Amniotic stem cell (primary cell): ENCODE measurements at places on chromosomes 3 and 15.

DNA sequence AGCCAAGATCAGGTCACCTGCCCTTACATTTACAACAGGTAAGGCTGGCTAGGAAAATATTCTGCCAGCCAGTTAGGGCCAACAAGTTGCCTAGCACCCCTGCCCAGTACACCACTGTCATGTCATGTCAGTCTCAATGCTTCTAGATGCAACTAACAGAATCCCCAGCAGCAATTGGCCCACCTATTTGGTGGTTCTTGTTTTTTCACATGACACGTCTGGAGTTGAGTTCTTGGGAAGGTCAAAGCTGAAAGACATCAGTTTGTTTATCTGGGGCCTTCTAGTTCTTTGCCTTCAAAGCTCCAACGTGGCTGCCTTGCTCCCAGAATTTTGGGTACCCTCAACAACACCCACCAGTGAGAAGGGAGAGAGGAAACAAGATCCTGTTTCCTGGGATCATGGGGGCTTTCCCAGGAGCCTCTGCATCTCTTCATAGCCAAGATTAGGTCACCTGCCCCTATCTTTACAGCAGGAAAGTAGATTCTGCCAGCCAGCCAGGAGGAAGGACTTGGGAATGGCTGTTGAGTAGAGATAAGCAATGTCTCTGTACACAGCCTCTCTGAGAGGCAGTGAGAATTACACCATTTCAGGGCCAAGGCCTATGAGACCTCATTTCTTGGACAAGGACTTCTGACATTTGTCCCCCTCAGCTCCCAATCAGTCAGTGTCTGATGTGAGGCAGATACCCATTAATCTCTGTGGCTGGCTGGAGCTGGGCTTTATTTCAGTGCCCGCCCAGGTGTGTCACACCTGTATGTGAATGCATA lies 8.6 kb downstream of the GPX1 start:
- no peak for DNase-seq

DNA sequence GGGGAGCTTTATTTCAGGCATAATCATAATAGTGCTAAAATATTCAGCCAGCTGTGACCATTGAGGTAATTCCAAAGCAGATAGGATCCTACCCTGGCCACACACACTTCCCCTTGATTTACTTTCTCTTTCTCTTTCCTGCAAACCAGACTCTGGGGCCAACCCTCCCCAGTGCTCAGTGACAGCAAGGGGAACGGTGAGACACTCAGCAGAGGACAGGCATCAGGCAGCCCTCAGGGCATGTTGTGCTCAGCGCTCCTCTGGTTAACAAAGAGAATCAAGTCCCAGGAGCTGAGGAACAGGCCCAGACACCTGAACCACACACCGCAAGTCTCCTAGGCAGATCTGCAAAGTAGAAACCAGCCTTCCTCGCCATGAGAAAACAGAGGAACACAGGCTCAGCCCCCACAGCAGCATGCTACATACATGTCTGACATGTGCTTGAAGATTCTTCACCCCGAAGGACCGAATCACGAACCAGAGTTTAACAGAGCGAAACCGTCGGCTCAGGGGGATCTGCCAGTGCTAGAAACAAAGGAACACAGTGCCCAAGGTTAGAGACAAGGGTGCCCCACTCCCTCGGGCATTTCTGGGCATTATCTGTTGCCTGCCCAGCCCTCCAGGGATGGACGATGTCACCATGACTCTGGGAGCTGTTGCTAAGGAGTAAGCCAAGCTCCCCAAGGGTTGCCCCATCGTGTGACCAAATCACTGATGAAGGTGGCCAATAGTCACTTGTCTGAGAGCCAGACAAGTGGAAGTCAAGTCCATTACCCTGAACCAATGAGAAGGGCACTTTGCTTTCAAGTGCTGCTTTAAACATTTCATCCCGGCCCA lies 17.5 kb downstream of the HDC start:
- DNase-seq = no peak

- DNase-seq = no peak
Observed at GRCh38 chr15:70264738-70265465, 167.2 kb upstream of the TLE3 start.

DNA sequence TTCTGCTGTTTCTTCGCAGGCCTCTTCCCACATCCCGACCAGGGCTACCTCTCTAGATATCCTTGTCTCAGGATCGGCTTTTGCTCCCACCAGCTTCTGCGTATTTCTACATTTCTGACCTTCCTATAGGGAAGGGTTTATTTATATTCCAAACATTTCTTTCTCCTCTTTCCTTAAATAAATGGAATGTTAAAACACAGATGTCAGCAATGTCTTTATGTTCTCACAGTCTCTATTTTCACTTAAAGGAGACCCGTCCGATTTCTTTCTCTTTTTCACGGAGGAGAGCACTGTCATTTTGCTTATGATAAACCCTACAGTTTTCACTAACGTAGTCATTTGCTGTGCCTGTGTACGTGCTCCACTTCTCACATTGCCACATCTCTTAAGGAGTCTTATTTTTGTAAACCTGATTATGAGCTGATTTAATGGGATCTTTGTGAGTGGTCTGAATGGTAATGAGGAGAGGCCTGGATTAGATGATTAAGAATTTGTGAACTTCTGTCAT lies 630 bp downstream of the KIF15 start:
- DNase-seq = no peak

GRCh38 chr15:24919446-24919845 lies 35.3 kb upstream of the SNRPN start:
- no peak for DNase-seq

GRCh38 chr3:156291272-156292123 lies 171.1 kb downstream of the KCNAB1 start:
- DNase-seq = no peak

GRCh38 chr3:10312861-10313260 lies 8.1 kb downstream of the SEC13 start:
- DNase-seq = no peak

DNA sequence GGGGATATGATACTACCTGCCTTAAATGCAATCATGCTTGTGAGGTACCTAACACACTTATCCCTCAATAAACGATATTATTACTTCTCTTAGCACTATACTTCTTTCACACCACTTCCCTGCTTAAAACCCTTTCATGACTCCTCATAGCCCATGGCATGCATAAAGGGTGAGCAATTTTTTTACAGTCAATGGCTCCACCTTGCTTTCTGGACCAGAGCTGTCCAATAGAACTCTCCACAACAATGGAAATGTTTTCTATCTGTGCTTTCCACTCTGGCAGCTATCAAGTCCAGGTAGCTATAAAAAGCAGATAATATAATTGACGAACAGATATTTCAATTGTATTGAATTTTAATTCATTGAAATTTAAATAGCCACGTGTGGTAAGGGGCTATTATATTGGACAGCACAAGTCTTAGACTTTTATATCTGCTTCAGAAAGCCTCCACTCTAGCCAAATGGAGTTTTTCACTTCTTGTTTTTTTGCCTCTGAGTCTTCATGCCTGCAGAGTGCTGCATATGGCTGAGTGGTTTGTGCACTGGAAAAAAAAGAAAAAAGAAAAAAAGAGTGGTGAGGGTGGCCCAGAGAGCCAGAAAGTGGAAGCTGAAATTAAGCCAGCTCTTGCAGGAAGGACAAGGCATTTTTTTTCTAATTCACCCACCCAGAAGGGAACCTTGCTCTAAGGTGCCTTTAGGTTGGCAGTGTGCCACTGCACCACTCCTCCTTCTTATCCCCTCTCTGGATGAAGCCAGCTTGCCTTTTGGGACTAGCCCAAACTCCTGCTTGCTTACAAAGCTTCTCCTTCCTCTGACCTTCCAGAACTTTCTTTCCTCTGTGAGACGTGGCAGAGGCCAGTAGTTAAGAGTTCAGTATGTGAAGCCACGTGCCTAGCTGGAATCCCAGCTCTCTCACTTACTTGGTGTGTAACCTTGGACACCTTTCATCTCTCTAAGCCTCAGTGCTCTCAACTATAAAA lies 239.0 kb upstream of the LRTM1 start:
- no peak for DNase-seq

GRCh38 chr3:34020170-34020569 lies 221.7 kb downstream of the PDCD6IP start:
- no peak for DNase-seq

DNA sequence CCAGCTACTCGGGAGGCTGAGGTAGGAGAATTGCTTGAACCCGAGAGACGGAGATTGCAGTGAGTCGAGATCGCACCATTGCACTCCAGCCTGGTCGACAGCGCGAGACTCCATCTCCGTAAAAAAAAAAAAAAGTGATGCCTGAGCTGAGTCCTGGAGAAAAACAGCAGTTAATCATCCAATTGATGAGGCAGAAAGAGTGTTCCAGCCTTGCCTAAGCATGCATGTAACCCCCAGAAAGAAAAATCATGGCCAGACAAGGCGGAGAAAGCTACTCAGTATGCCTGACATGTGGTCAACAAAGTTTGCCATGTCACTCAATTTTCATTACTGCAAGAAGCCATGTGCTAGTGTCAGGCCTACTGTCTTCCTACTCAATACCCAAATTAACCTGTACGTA lies 593.1 kb upstream of the MDFIC2 start:
- no peak for DNase-seq

GRCh38 chr15:70495991-70496599 lies 267.3 kb downstream of the UACA start:
- no peak for DNase-seq

DNA sequence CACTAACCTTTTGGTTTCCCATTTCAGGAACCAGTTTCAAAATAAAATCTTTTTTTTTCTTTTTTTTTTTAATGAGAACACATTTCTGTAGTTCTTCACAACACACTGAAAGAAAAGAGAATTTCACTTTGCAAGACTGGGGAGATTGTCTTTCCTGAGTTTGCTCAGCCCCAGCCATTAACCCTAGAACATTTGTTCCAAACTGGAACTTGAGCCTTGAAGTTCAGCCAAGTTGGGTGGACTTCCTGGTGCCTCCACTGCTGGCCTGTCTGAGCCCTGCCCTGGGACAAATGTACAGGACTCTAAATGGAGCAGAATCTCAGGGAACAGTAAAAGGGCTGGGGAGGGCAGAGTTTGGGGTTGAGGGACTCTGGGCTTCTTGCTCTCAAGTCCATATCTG lies 196.4 kb upstream of the LPP start:
- DNase-seq = no peak

DNA sequence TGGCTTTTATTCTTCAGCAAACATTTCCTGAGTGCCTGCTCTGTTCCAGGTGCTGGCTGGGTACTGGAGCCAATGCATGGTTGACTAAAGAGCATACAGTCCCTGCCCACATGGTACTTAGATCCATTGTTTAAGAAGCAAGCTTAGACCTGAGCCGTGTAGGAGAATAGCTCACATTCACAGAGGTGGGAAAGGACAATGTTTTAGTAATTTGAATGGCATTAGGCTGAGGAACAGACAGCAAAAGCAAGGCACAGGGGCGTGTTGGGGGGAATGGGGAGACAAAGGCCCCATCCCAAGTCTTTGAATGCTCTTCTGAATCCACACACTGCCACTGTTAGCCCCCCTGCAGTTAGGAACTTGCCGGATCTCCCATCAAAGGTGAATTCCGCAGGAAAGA lies 388.2 kb upstream of the RGMA start:
- no peak for DNase-seq

DNA sequence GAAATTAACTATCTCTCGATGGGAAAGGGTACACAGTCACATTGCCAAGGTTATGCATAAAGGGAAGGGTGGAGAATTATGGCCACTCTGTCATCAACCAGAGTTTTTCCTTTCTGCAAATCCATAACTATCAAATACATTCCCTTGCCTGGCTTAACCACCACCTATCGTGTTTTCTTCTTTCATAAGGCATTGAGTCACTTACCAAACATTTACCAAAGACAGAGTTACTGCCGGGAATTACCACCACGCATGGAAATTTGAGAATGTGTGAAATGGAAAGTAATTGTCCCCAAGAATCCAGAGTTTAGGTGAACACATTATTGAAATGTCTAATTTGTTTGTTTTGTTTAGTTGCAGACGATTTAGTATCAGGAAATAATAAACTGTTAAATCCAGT lies 134.3 kb upstream of the LRRN1 start:
- DNase-seq = no peak

DNA sequence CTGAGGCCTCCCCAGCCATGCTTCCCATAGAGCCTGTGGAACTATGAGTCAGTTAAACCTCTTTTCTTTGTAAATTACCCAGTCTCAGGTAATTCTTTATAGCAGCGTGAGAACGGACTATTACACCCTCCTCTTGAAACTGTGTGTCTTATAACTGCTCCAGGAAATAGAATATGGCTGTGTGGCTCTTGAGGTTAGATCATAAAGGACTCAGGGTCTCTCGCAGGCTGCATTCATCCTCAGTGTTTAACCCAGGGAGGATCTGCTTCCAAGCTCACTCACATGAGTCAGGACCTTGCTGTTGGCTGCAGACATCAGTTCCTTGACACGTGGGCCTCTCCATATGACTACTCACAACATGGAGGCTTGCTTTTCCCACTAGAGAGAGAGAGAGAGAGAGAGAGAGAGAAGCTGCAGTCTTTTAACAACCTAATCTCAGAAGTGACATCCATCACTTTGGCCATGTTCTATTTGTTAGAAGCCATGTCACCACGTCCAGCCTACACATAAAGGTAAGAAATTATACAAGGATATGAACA lies 114.3 kb upstream of the UBE2E1 start:
- DNase-seq = no peak

DNA sequence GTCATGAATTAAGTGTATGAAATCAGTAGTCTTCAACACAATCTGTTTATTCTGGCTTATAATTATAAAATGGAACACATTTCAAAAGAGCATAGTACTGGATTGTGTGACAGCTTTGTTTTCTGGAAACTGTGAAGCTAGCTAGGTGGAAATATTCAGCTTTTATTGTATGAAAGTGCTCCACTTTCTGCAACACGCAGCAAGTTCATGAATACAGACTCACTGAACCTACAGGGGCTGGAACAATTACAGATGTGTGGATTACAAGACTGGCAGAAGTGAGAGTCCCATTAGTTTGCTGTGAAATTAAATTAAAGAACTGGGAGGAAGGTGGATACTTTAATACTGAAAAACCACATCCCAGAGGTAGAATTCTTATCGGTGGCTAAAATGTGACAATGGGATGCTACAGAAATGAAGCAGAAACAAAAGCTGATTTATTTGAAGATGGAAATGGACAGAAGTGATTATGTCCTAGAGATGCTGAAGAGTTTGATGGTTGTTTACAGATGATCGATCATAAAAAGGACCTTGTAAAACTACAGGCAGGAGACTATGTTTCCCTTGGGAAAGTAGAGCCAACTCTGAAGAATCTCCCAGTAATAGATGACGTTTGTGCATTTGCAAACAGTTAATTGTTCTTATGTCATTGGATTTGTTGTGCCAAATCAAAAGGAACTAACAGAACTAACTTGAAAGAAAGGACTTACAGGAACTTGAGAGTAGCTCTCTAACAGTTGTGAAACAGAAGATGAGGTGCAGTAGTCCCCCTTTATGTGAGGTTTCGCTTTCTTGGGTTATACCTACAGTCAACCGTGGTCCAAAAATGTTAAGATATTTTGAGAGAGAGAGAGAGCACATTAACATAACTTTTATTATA lies 15.7 kb downstream of the TF start:
- no peak for DNase-seq
